GM03348 (cell line): ENCODE measurements at places on chromosomes 16 and 17.
A peak's percentile ranks its signal among the peaks of the same experiment; 100 is the strongest.

DNA sequence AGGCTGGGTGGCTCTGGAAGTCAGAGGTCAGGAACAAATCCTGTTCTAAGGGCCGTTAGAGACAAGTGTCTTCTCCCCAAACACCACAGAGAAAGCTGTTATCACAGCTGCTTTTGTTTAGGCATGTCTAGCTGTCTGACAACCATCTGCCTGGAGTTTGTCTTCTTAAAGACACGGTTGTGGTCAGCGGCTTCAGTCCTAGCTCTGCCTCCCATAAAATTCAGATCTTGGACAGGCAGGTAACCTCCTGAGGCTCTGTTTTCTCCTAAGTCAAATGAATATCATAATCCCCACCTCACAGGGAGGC, 2.3 kb upstream of the ITGA3 start:
- no peak for DNase-seq

DNA sequence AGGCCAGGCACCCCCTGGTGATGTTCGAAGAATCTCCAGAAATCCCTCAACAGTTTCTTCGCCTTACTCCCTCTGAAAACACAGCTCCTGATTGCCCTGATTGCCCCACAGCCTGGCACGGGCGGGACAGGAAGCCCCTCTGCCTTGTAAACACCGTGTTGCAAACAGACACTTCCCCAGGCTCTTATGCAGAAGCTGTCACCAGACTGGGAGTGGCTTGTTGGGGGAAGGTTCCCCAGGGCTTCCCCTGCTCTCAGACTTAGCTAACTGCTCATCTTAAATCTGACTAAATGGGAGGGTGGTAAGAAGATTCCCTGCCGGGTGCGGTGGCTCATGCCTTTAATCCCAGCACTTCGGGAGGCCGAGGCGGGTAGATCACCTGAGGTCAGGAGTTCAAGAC, 11.2 kb downstream of the PIK3R5 start:
- DNase-seq = no peak

DNA sequence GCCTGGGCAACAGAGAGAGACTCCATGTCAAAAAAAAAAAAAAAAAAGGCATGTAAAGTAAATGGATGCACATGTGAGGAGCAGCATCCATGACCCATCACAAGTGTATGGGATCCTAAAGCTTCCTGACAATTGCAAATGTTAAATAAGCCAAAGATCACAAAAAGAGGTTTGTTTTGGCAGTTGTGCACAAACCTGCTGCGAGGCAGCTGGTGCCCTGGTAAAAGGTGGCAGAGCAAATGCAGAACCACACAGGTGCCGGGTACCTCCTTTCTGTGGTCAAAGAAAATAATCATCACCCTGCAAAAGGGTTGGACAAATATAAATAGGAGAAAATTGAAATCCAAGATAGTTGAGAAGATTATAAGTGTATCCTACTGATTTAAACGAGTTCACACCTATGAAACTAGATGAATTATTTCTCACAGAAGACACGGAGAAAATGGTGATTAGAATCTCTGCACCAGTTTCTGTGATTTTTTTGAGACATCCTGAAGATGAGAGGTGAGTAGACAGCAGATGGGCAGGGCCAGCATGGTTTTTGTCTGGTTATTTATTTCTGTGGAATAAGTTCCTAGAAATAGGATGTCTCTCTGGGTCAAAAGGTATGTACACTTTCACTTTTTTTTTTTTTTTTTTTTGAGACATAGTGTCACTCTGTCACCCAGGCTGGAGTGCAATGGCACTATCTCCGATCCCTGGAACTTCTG, 291.3 kb downstream of the CDH13 start:
- DNase-seq = no peak

GRCh38 chr17:47615766-47616424, 33.8 kb upstream of the KPNB1 start:
- DNase-seq = peak; percentile 57

- peak; percentile 93 for DNase-seq
Observed at GRCh38 chr17:63998050-63998720, at the start of gene PRR29. Gene PRR29 (plus strand): TSS chr17:63998351. CDS start chr17:63998365, 14 bp downstream.

GRCh38 chr16:19888834-19889233, 4.2 kb upstream of the GPRC5B start:
- DNase-seq = no peak

DNA sequence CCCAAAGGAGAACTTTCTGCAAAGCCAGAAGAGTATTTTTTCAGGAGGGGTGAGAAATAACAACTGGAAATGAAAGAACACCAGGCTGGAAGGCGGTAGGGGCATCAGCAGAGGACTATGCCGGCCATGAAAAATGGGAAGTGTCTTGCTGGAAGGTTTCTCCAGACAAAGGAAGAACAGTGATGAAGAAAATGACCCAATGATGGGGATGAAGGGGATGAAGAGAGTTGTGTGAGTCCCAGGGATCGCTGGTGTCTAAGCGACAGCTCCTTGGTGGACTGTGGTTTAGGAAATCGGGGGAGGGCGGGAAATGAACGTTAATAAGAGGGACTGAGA, 623 bp downstream of the TTLL6 start:
- no peak for DNase-seq

- no peak for DNase-seq
Observed at GRCh38 chr17:77909816-77910215, 48.7 kb upstream of the TNRC6C start.

DNA sequence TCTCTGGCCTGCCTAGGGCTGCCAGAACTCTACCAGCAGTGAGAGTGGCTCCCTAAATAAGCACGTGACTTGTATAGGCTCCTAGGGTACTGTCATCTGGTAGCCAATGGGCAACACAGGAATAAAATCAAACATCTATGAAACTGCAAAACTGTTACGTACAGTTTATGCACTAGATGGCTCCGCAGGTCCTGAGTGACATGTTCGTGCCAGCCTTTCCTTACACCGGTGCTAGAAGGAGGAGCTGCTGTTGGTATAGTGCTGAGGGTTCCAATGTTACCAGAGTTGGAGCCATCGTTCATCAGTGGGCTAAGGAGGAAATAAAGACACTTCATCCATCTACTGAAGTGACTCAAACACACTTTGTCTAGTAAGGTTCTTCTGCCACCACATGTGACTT, 63.2 kb upstream of the TRAP1 start:
- no peak for DNase-seq
